ENCODE measurements at places on chromosomes 7 and 10. TPM values are rescaled to one million over a fixed set of nuclear protein-coding genes. Genes with fewer than 3 reads are reported as not detected.

Gene ZPBP
- total RNA-seq: not detected

Gene SSMEM1
- total RNA-seq: not detected

Gene CRYGN
- 3.2 TPM for total RNA-seq

Gene ADAMTS14
- not detected for total RNA-seq

Gene STRIP2
- total RNA-seq: 6.5 TPM

DNA sequence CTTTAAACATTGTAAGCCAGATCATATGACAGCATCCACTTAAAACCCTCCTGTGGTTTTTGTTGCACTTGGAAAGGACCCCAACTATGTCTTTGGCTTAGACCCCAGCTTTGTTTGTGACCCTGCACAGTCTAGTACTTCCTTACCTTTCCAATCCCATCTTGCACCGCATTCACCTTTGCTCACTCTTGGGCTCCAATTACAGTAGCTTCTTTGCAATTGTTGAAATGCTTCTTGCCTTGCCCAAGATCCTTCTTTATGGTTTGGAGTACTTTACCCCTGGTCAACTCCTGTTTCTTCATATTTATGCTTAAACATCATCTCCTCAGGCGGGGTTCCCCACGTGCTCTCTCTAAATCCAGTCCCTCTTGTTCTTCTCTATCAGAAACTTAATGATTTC, 162.6 kb downstream of the PTEN start:
- no peak for DNase-seq
- H3K36me3 ChIP-seq: no peaks in the 10 kb centered on the region
- no peak overlapping the region for H3K4me3 ChIP-seq
- H3K27me3 ChIP-seq: no peaks in the 10 kb centered on the region

- peaks cover 16% of the 10 kb centered on the region for H3K27me3 ChIP-seq
- H3K27ac ChIP-seq: no peak overlapping the region
- no peaks in the 10 kb centered on the region for H3K4me1 ChIP-seq
- H3K4me3 ChIP-seq: no peak overlapping the region
- no peaks in the 10 kb centered on the region for H3K36me3 ChIP-seq
These were observed 3.7 kb upstream of the IL2RA start for GRCh38 chr10:6065835-6066234.

DNA sequence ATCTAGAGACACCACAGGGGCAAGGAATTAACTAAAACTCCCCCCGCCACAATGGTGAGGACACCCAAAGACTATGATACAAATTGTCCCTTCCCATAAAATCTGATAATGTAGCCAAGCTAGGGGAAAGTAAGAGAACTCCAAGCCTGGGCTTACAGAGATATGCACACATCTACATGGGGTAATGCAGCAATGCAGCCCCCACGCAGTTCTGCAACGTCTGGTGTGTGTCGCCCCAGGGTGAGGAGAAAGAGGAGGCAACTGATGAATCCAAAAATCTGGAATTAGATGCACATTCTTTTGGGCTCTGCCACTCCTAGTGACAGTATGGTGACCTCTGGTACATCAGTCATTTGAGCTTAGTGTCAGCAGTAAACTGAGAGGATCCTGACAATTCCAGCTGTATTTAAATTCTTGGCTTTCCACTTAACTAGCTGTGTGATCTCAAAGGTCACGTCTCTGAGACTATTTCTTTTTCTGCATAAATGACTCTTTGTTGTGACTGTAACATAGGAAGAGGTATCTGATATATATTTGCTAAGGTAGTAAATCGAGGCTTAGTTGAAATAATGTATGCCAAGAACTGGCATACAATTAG, 51.5 kb downstream of the PIP4K2A start:
- H3K4me3 ChIP-seq: no peak overlapping the region
- no peak for DNase-seq
- peaks cover 27% of the 10 kb centered on the region for H3K4me1 ChIP-seq
- H3K27me3 ChIP-seq: no peaks in the 10 kb centered on the region
- H3K27ac ChIP-seq: no peak overlapping the region
- no peaks in the 10 kb centered on the region for H3K36me3 ChIP-seq

- H3K4me3 ChIP-seq: no peak overlapping the region
- H3K36me3 ChIP-seq: no peaks in the 10 kb centered on the region
- H3K27ac ChIP-seq: no peak overlapping the region
- peaks cover 11% of the 10 kb centered on the region for H3K27me3 ChIP-seq
These were observed 94.6 kb upstream of the FAM180A start for GRCh38 chr7:135843214-135843613.

- no peak overlapping the region for H3K27ac ChIP-seq
- no peak overlapping the region for H3K4me3 ChIP-seq
- peaks cover 13% of the 10 kb centered on the region for H3K4me1 ChIP-seq
- DNase-seq: no peak
- no peaks in the 10 kb centered on the region for H3K36me3 ChIP-seq
- no peaks in the 10 kb centered on the region for H3K27me3 ChIP-seq
These were observed 12.0 kb upstream of the MEST start for GRCh38 chr7:130479716-130480400.

GRCh38 chr7:105666324-105666723, 85.0 kb upstream of the EFCAB10 start:
- H3K36me3 ChIP-seq: peaks cover 3% of the 10 kb centered on the region
- no peak for DNase-seq
- H3K4me3 ChIP-seq: no peak overlapping the region
- H3K4me1 ChIP-seq: no peaks in the 10 kb centered on the region
- no peaks in the 10 kb centered on the region for H3K27me3 ChIP-seq
- no peak overlapping the region for H3K27ac ChIP-seq
